ENCODE measurements at places on chromosomes 12 and 14.

DNA sequence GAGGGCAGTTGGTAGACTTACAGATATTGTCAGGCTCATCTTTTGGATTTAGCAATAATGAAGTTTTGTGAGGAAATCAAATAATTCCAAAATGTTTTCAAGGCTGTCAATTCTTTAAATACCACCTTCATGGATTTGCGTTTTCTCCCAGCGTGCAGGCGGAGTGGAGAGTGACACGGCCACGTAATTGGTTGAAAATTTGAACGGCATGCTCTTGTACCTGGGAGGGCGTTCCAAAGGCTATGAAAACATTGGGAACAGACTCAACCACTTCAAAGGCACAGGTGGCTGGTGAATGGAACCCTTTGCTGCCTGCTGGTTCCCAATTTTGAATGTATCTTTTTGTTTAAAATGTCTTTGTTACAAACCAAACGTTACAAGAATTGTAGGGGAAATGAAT is 12.4 kb downstream of the SMIM41 start:
- DNase-seq = no peak

DNA sequence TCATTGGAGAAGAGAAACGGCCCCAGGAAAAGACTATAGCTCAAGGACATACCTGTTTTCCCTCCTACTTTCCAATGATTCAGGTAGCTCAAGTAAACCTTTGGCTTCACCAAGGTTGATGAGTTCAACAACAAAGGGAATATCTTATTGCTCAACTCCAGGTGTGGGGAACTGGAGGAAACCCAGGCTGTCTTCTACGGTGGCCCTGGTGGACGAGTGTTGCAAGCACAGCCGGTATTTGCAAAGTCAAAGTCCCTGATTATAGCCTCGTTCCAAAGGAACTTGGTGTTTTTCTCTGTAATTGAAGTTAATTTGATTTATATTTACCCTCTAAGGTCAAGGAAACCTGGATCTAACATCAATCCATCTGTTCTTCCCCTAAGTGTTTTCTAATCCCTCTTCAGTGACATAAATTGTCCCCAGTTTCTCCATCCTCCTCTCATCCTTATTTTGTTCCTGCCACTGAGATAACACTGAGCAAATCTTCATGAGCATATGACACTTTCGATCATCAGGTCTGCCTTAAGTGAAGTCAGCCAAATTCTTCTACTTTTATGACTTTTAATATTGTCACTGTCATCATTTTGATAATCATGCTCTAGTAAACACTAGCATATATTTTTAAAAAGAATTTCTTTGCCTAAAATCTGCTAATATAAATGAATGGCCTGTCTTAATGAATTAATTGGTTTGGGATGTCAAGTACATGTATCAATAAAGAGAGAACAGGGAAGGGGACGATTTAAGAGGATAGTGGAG is 174.6 kb upstream of the TBX3 start:
- DNase-seq = no peak

DNA sequence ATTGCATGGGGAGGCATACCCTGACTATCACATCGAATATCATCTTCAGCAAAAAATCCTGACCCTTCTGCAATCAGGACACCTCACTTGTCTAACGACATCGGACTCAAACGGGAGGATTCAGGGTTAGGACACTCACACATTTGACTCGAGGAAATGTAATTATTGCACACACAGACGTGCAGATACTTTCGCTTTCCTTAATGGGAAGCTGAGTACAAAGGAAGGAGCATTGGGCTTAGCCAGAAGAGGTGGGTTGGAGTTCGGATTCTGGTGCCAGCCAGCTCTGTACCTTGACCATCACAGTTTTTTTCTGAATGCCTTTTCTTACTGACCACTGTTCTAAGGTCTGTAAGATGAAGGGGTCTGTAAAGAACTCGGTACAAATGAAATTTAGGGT is 260.4 kb downstream of the GALC start:
- no peak for DNase-seq

DNA sequence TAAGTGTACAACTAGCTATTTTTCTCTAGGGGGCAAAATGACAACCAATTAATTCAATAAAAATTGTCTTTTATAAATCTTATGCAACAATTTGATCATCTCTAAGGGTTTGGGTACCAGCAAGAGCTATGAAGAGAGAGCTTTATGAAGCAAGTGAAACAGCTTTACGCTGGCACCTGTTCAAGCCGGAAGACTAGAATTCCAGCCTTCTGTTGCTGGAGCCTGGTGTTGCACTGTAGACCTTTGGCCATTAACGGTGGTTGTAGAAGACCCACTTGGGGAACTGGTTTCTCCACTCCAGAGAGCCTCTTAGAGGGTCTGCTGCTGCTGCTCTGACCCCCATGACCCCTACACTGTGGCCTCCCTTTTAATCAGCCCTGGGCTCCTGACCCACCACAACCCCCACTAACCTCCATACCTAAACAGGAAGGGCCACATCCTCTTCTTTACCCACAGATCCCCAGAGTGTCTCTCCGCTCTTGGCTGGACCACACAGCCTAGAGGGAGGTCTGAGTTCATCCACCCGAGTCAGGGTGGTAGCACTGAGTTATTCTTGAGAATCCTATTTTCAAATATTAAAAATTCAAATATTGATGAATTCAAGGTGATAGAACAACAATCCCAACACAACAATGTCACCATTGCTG is 54.6 kb upstream of the STON2 start:
- DNase-seq = no peak

DNA sequence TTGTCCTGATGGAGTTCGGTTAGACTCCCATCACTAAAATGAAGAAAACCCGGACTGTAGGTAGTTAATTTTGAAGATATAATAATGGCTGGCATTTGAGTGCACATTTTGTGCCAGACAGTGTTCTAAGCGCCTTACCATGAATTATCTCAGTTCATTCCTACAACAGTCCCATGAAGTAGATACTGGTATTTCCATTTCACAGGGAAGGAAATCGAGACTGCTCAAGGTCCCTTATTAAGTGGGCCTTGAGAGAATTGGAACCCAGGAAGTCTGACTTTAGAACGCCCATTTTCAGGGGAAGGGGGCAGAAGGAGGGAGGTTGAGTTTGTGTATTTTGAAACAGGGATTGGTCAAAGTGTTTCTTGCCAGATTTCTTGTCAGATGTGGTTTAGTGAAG is 855 bp downstream of the MNAT1 start:
- no peak for DNase-seq

GRCh38 chr14:70812124-70812818 is 3.0 kb upstream of the MAP3K9 start:
- DNase-seq = no peak

- no peak for DNase-seq
Measured at GRCh38 chr14:99281396-99281795, 9.4 kb upstream of the BCL11B start.

DNA sequence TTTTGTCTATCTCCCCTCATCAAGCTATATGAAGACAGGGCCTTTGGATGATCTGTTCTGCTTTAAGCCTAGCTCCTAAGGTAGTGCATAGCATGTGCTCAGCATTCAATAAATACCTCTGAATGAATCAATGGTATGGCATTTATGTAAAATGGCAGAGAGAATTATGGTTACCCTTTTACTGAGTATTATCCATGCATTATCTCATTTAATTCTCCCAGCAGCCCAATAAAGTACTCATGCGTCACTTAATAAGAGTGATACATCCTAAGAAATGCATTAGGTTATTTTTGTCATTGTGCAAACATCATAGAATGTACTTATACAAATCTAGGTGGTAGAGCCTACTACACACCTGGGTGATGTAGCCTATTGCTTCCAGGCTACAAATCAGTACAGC is 269.7 kb downstream of the KSR2 start:
- no peak for DNase-seq

DNA sequence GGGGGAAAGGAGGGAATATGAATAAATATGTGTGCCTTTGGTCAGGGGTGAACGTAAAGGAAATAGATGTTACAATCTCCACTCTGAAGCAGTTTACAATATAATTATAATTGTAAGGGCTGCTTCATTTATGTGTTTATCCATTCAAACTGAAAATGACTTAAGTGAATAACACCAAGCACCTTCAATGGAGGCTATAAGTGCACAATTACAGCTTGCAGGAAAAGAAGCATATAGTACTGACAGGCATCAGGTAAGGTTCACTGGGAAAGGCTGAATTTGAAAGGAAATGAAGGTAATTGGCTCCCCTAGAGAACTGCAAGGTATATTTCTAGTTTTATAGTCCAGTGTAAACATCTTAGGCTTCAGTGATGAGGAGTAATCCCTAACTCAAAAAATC is 192.7 kb downstream of the STXBP6 start:
- no peak for DNase-seq

- DNase-seq = no peak
Measured at GRCh38 chr14:90940318-90940962, 120.0 kb downstream of the RPS6KA5 start.

- no peak for DNase-seq
Measured at GRCh38 chr12:105467710-105468366, 137.3 kb downstream of the C12orf75 start.

DNA sequence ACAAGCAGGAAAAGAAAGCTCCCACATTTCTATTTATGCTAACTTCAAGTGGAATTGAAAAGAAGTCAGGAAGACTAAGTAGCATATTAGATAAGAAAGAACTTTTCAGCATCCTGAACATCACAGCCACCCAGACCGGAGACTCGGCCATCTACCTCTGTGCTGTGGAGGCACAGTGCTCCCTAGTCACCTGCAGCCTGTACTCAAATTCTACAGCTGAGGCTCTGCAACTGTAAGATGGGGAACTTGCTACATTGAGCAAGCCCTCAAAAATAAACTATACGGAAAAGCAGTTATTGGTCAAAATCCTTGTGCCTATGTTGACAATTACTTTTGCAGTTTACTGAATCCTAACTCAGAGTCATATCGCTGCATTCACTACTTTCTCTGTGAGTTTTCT is 361.9 kb downstream of the DAD1 start:
- DNase-seq = no peak

DNA sequence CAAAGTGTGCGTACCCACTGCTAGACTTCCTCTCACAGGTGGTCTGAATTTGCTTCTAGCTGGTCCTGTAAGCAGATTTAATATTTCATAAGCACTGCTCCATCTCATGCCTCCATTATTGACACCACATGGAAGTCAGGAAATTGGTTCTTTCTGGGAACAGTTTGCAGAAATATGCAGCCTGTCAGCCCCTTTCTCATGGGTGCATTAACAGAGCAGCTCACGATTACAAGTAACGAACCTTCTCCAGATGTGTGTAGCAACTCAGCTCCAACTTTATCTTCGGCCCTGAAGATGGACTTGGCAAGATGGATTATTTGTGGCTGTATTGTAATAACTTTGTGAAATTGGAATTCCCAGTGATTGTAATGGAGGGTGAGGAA is 214.5 kb upstream of the DDHD1 start:
- DNase-seq = no peak

GRCh38 chr14:52961060-52961639 is 10.3 kb upstream of the FERMT2 start:
- peak; percentile 29 for DNase-seq

DNA sequence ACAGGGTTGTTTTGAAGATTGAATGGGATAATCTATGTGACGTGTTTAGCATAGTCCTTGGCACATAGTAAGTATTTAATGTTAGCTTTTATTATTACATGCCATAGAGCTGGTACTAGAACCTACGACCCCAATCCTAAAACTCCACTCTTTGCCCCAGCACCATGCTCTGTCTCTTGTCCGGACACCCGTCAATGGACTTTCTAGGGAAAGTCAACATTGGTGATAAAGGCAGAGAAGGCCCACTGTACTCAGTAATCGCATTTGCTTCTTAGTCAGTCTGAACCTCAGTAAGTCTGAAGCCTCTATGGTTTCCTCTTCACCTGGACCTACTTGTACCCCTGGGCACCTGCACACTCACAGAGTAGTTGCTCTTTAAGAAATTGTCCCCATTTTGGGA is 153.1 kb upstream of the PRMT8 start:
- no peak for DNase-seq

GRCh38 chr12:25864306-25865276 is 93.9 kb upstream of the RASSF8 start:
- no peak for DNase-seq

DNA sequence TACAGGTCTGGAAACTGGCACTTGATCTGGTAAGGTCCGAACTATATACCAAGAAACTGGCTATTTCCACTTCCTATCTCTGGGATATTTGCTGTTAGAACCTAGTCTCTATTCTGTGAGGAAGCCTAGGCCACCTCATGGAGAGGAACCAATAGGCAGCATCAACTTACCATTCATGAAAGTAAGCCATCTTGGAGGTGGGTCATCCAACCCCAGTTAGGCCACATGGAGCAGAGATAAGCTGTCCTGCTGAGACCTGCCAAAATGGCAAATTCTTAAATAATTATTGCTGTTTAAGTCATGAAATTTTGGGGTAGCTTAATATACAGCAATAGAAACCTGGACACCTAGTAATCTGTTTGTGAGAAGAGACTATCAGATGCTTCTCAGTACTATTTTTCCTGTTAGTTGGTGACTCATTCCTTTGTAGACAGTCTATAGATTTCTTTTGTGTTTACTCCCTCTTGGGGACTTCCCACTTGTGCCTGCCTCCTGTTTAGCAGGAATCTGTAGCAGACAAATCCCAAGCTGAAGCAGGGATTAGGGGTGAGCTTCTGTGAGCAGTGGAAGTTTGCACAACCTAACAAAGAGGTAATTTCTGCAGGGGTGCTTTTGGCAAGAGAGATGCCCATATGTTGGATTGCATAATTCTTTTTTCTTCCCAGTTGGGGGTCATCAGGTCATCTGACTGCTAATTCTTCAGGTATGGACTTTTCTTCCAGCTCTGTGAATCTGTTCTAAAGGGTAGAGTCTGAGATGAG is 136.8 kb downstream of the IGF1 start:
- no peak for DNase-seq

- no peak for DNase-seq
Measured at GRCh38 chr14:100988011-100988410, 84.5 kb upstream of the RTL1 start.

GRCh38 chr12:62643486-62643885 is 176.9 kb downstream of the MON2 start:
- no peak for DNase-seq

DNA sequence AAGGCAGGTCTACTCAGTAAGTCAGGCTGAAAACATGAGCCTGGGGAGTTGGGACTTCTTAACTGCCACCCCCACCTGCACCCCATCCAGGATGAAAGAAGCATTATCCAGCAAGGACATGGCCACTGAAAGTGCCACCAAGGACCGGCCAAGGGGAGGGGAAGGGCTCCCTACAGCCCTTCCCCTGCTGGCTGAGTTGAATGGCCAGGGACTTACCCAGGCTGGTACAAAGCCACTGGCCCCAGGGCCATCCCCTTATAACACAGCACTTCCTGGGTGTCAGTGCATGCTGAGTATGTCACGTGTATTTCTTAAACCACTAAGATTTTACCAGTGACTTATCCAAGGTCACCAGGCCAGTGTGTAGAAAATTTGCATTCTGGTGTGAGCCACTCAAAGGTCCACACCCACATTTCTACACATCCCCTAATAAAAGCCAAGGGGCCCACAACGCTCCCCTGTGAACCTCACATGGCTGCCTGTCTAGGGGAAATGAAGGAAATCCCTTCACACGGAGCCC is 29.3 kb upstream of the ZFP36L1 start:
- no peak for DNase-seq

- peak; percentile 50 for DNase-seq
Measured at GRCh38 chr12:49296034-49296835, 1.3 kb downstream of the PRPH start.

GRCh38 chr14:33848706-33849454 is 102.0 kb downstream of the EGLN3 start:
- DNase-seq = no peak
